NCI-H460 (cell line): ENCODE measurements at places on chromosomes 5 and 9.

- no peak for DNase-seq
Observed at GRCh38 chr9:33628865-33629410, 104.9 kb downstream of the ANKRD18B start.

DNA sequence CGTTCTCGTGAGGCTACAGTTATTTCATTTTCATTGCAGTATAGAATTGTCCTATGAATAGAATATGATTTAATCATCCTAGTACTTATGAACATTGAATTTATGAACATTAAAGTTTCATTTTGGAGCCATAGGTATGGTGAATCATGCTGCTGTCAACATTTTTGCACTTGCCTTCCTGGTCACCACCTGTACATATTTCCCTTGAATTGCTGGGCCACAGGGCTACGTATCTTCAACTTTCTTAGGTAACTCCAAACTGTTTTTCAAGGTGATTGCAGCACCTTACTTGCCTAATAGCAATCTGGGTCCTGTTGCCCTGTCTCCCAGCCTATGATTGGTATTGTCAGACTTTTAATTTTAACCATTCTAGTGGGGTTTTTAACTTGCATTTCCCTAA, 6.5 kb upstream of the RNF145 start:
- DNase-seq, result no peak

DNA sequence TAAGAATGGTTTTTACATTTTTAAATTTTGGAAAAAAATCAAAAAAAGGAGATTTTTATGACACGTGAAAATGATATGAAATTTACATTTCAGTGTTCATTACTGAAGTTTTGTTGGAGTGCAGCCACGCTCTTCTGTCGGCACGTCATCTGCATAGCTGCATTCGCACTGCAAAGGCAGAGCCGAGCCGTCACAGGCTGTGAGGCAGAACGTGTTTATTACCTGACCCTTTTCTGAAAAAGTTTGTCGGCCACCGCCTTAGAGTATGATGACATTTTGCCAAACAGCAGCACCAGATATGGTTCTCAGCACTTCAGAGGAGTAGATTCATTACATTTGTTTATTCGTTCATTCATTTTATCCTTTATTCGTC, 24.1 kb downstream of the HRH2 start:
- DNase-seq, result no peak

DNA sequence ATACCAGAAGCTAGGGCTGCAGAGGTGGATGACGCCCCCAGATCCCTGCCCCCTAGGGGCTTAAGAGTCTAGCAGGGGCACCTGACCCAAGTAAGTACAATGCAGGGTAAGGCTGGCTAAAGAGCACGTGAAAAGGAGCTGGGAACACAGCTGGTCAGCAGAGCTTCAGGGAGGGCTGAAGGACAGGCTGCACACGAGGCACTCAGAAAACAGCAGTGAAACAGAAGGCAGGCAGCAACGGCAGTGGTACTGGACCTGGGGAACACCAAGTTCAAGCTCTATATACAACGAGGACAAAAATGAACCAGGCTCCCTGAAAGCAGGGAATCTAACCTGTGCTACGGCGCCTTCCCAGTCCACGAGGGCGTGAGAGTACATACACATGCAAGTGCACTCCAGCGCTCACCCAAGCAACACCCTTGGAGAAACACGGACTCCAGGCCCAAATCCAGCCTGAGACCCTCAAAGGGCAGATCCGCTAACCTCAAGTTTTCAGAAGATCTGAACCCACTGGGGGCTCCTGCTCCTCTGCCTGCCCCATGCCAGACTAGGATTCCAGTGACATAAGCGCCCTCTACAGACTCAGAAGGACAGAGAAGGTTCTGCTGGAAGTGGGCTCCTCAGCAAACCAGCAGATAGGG, 57.4 kb downstream of the PSMB7 start:
- DNase-seq, result no peak

DNA sequence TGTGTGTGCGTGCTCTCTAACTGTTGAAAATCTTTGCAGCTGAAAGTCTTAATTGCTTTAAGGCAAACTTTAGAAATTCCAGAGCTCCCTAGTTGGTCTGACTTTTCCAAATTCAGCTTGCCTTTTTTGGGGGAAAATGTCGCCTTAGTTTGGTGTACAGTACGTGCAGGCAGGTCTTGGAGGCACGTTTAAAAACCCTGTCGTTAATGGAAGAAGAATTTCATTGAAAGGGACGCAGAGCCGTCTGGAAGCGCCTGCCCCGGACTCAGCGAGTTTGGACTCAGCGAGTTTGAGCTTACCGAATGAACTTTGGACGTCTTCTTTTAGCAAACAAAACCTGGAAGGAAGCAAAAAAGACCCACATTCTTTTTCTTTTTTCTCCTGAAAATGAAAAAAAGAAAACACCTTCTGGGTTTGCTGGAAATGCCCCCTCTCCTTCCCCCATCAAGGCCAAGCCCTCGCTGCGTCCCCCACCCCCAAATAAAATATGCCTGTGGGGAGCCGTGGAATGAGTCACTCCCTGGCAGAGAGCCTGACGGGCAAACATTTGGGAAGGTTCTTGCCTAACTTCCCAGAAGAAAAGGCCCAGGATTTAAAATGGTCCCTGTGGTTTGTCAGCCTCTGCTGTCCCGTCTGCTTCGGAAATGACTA, 1.5 kb downstream of the NEK6 start:
- peak; percentile 72 for DNase-seq

- no peak for DNase-seq
Observed at GRCh38 chr9:129932303-129933151, 97.3 kb downstream of the USP20 start.

GRCh38 chr5:79924936-79925893, 65.8 kb downstream of the MTX3 start:
- no peak for DNase-seq

GRCh38 chr9:1647776-1648175, 367.4 kb upstream of the SMARCA2 start:
- DNase-seq, result no peak

GRCh38 chr9:105330201-105330600, 85.8 kb downstream of the SLC44A1 start:
- DNase-seq, result no peak

- DNase-seq, result no peak
Observed at GRCh38 chr9:129571298-129572051, 49.4 kb downstream of the C9orf50 start.

DNA sequence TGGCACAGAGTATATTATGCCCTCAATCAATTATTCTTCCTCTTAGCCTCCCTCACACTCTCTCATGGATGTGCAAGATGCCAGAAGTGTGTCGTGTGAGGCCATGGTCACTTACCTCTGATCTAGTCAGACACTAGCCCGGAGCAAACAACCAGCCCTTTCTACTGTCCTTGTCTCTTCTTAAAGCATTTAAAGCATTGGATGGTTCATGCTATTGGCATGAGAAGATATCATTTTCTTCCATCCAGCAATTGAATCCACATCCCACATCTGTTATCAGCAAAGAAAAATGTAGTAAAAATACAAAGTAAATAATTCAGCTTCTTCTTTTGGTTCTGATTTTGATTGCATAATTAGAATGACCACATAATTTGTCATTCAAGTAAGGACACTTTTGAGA, 267.2 kb upstream of the ACO1 start:
- DNase-seq, result no peak

DNA sequence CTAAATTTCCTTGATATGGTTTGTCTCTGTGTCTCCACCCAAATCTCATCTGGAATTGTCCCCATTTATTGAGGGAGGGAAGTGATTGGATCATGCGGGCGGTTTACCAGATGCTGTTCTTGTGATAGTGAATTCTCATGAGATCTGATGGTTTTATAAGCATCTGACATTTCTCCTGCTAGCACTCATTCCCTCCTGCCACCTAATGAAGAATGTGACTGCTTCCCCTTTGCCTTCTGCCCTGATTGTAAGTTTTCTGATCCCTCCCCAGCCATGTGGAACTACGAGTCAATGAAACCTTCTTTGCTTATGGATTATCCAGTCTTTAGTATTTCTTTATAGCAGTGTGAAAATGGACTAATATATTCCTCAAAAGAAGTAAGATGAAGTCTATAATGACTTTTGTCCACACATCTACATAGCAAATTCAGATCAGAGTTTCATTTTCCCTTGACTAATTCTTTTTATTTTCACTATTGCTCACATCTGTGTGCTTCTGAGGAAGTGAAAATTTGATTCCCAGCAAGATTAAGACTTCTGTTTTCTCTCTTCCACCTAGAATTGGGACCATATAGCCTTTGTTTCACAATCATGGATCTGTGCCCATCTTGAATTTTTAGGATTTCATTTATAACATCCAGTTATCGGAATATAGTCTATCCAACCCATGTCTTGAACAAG, 393.5 kb downstream of the DMAC1 start:
- no peak for DNase-seq

DNA sequence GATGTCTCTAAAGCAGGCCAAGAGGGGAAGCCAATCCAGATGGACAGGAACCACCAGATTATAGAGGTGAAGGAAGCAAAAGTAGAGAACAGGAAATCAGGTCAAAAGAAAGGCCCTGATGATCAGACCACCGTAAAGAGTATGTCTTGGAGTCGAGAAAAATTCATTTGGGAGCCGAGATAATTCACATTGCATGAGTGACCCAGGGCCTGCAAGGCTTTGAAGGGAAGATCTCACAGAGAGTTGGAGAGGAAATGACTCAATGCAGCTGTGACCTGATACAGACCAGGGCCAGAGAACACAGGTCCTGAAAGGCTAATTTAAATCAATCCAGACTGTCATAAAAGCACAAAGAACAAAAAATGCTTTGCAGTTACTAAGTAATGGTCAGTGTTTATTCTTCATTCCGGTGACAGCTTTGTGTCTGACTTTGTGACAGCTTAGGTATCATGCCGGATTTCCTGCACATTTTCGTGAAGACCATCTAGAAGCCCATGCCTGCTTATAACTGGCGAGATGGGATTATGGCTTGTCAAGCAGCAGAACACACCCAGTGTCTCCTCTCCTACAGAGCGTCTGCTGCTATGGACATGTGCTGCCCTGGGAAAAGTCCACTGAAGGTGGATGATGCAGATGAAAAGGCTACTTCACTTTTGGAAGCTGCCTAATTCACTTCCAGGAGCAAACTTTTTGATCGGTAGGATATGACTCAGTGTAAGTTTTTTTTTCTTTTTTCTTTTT, 5.8 kb upstream of the ACTBL2 start:
- no peak for DNase-seq

DNA sequence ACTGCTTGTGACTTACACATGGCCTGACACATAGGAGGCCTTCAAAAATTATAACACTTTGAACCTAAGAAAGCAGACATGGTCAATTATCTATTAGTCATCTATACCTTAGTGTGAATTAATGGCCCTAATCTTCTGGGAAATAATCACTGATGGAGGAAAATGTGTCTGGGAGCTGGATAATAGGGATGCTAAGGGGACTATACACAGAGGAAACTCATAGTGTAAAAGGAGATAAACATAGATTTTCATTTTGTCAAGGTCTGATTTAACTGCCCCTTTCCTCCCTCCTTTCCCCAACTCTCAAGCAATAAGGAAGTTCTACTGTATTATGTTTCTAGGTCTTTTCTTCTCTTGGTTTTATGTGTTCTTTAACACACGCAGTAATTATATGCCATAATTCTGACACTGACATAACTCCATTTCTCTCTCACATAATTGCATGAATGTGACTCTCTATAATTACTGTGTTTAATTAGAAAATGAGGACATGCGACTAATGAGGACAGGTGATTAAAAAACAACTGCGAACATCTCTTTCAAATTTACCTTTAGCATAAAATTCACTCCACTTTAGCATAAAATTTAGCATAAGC, 18.7 kb upstream of the PRELID2 start:
- DNase-seq, result no peak

DNA sequence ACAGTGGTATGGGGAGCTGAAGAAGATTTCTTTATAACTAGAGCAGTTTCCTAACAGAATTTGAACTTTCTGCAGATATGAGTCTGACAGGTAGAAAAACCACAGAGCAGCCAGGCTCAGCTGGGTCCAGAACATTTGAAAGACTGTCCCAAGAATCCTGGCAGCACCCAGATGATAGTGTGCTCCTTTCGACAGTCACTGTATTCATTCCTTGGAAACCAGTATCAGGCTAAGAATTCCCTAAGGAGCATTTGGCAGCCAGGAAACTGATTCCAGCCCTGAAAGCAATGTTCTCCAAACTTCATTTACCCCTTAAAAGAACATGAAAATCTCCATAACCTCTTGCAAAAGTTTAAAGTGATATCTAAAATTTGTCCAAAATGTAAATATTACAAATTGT, 123.0 kb upstream of the MTAP start:
- no peak for DNase-seq
